ENCODE measurements at places on chromosomes 7 and 10.

DNA sequence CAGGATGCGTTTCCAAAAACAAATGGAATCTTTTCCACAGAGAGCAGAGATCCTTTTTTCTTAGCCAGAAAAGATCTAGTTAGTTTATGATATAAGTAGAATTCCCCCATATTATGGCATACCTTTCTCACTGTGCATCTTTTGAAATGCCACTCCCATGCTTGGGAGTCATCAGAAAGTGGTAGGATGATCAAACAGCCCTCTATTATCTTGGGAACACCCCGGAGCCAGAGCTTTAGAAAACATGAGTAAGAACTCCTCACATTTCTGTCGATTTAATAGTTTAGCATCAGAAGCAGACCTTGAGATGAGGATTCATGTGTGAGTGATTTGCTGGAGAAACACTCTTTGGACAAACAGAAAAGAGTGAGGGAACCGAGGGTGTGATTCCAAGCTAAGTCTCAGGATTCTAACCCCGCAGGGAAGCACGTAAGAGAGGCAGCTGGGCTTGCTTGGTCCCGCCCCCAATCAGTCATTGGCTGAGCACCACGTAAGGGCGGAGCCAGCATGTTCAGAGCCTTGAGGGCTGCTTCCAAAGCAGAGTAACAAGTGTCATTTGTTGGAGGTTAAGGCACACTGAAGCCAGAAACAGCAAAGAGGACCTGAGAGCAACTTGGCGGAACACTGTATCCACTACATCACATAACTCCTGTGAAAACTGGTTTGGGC is 43.7 kb upstream of the NXPH1 start:
- no peak for DNase-seq

- no peak for DNase-seq
Measured at GRCh38 chr7:13152755-13153154, 465.3 kb downstream of the ARL4A start.

DNA sequence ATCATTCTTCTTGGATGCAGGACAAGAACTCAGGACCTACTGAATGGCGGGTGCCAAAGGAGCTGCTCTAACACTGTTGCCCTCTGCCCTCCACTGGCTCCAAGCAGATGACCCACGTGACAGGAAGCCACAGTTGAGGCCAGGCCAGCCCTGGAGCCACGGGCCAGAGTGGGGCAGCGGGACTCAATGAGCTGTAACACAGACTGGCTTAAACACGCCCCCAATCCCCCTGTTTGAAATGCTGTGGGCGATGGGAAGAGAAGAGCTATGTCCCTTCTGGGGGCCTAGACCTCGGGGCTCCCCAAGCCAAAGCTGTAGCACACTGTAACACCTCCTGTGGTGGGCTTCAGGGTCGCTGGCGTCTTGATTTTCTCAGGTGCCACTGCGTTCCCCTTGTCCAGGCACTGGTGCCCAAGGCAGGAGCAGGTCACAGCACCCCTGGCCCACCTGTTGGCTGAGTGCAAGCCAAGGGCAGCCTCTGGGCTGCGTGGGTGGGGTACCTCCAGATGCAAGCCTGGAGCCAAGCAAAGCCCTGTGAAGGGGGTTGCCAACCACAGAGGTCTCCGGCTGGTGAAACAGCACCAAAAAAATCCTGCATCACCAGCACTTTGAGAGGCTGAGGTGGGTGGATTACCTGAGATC is 18.6 kb upstream of the ZMIZ2 start:
- no peak for DNase-seq

DNA sequence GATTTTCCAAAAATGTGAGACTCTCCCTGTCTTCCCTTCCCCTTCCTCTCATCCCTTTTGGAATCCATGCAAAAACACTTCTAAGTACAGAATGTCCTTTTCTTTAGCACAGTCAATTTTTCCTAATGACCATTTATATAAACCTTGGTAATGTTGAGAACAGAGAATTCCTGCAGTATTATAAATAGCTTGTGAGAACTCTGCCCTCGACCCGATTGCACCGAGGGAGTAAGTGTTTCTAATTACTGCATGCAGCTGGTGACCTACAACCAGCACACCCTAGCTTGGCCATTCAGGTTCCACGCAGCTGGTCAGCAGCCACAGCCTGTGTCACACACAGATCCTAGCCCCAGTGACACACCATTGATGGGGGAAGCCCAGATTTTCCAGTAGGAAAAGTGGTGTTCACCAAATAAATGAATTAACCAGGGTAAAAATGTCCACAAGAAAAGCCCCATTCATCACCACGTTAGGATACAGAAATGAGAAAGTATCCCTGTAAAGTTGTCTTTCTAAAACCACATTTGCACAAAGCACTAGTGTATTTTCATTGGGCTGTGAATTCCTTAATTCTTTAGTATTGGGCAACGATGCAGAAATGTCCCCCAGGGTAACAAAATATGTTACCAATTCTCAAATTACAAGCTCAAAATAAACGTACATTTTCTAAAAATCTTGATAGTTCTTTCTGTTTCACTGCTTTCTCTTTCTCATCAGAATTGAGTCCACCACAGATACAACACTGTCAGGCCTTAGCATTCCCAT is 499.0 kb upstream of the KLF6 start:
- no peak for DNase-seq

DNA sequence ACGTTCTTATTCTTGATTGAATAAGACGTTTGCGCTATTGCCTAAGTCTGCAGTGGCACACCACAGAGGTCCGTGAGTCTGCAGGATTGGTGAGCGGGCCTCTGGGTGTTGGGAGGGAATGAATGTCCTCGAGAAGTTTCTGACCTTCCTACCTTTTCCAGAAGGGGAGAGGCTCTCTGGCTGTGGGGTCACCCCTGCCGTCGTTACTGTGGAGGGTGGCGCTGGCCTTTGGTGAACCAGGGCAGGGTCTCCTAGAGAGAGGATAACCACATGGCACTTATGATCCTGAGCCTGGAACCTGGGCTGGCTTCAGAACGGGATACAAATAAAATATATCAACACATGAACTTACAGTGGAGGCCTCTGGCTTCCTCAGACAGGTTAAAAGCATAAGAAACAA is 13.8 kb downstream of the IL15RA start:
- DNase-seq: no peak

GRCh38 chr10:77784856-77785255 is 141.7 kb downstream of the DLG5 start:
- no peak for DNase-seq

DNA sequence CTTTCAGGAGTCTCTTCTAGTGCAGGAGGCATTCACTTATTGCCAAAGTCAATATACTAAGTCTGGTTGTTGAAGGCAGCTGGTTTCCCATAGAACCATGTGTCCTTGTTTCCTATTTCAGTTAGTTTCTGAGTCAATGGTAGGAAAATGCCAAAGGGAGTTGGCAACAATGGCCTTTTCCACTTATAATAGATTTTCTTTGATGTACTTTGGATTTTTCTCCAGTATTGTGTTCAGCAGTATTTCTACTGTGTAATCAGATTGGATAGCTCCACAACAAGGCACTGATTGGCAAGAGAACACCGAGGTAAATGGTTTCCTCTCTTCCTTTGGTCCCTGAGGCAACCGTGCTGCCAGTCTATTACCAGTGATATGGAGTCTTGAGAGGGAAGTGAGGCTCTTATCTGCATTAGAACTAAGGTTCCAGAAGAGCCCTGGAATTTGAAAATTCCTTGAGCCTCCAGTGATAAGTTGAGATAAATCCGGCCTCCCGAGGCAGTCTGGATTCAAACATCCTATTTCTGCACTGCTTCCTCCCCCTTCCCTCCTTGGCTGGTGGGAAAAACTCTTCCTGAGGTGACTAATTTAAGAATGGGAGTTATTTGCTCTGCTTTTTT is 7.9 kb upstream of the SEPTIN7 start:
- DNase-seq: no peak

GRCh38 chr10:84407388-84408049 is 79.1 kb downstream of the CCSER2 start:
- DNase-seq: no peak

DNA sequence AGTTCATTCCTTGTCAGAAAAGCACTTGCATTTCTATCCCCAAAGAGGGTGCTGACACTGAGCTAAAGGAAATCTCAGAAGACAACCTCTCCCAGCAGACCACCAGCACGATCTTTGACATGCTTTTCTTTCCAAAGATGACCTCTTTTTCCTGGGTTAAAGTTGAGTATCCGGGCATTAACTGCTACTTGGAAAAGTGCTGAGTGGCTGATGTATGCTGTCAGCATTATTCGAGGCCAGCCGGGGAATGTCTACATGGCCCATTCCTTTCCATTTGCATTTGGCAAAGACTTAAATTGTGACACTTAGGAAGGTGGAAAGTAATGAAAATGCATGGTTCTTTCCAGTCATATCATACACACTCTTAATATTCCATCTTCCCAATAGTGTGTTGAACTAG is 90.6 kb upstream of the SKAP2 start:
- no peak for DNase-seq

DNA sequence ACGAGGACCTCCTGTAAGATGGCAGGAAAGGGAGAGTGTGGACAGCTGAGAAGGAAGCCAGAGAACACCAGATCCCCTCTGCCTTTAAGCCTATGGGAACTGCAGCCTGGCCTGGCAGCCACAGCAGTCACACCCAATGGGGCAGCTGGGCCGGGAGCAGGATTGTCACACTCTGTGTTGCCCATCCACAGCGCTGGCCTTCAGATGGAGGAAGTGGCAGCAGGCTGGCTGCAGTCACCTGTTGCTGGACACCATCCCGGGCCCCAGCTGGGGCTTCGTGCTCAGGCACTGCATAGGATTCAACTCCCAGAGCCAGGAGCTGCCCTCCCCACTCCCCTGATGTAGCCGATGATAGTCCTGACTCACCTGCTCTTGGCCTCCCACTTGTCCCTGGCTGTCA is 114.4 kb downstream of the COL13A1 start:
- no peak for DNase-seq

GRCh38 chr7:69630292-69630691 is 32.0 kb downstream of the AUTS2 start:
- DNase-seq: no peak

DNA sequence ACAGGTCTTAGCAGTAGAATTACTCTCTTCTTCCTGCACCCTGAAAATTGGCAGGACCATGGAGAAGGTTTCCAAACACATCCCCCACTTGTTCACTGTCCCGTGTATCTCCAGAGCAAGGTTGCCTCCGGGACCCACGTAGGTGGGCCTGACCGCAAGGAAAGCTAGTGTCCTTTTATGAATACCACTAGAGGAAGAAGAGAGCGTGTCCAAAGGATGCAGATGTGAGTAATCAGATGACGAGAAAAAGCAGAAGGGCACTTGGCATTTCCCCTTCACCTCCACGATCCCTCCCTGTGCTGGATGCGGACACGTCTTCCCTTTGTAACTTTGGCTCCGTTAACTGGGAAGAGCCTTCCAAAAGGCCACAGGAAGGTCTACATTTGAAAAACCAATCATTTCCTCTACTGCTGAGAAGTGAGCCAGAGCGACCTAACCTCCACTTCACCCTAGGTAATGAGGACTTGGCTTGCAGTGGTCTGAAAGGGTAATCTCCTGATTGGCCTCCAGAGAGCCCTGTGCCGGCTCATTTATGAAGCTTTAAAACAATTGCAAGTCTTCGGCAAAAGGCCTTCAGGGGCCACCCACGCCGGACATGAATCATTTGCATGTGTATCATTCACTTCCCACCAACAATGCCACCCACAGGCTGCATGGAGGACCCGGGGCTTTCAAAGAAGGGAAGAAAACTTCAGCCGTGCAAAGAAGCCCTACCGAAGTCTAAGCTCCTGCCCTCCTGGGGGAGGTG is 55.4 kb downstream of the LYZL1 start:
- DNase-seq: no peak

DNA sequence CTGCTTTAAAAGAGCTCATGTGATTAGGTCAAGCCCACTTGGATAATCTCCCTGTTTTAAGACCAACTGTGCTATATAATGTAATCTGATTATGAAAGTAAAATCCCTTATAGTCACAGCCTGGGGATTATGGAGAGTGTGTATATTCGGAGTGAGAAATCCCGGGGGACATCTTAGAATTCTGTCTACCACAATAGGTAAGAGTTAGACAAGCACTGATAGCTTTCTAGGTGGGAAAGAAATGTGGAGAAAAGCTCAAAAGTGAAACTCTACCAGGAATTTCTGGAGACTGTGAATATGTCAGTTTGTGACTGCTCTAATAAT is 2.9 kb upstream of the VCL start:
- DNase-seq: no peak

GRCh38 chr7:128888039-128888755 is 22.3 kb downstream of the KCP start:
- no peak for DNase-seq

GRCh38 chr7:69301253-69301652 is 297.0 kb upstream of the AUTS2 start:
- no peak for DNase-seq

GRCh38 chr7:41688012-41688625 is 14.8 kb downstream of the INHBA start:
- no peak for DNase-seq

DNA sequence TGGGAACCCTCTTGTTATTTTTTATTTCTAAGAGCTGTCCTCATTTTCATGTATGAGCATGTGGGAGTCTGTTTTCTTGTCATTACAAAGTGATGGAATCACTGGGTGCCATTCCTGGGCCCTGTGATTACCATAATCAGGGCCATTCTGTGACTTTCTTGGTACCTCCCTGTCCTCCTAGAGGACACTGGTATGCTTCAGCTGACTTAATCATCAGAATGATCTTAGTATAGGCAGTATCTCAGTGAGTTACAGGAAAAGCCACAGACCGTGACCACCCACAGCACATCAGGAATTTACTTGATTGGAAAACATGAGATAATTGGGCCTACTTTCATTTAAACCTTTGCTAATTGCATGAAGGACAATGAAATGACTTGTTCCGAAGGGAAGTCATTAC is 7.2 kb downstream of the NOM1 start:
- no peak for DNase-seq

DNA sequence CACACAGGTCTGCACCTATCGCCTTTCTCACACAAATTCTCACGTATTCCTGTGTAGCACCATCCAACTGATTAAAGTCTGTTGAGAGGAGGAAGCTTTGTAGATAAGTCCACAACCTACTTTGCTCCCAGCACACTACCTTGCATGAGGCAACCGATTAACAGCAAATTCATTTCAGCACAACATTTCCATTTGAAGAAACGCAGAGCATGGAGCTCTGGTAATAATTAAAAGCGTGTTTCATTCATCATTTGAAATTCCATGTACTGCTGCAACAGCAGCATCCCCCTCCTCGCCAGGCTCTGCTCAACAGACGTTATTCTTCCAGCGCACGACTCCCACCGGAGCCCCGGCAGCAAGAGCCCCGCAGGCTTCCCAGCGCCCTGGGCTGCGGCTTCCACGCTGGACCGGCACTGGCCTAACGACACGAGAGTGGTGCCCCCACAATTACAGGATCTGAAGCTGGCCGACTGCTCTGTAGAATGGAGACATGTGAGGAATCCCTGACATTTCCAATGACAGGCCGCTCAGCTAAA is 118.8 kb downstream of the DIP2C start:
- DNase-seq: no peak

GRCh38 chr7:7424151-7424873 is 111.4 kb downstream of the COL28A1 start:
- DNase-seq: peak; percentile 9

DNA sequence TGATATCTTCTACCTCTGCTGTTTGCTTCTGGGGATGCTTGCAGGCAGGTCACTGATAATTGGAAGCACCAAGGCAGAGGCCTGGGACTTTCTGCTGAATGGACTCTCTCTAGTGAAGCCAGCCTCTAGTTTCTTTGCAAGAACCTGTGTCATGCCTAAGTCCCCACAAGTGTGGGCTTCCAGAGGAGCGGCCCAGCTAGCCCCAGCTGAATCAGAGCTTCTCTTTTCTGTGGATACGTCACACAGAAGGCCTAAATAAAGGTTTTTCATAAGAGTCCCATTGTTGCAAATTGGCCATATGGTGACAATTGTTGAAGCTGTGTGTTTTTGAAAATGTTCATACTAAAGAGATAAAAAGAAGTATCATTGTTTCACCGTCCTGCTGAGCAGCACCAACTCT is 6.8 kb upstream of the OPALIN start:
- DNase-seq: no peak

- no peak for DNase-seq
Measured at GRCh38 chr7:83952236-83952635, 242.4 kb downstream of the SEMA3A start.

Measured in T-helper 9 cell (primary cell).